ENCODE measurements at places on chromosomes 2 and 18.

DNA sequence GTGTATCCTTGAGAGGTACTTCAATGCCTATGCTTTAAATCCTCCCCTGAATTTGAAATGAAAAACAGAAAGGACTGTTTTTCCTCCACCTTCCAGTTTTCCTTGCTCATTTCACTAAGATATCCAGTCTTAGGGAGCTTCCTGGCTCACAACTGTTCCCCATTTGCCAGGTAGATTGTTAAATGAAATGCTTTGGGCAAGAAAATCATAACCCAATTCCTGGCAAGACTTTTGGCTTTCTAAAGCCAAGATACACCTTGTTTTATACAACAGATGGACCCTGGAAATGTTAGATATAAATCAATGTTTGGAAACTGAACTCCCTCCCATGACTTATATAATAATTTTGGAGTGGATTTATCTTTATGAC lies 3.6 kb upstream of the CHMP3 start:
- no peak for DNase-seq

GRCh38 chr18:2776601-2777000 lies 70.2 kb upstream of the EMILIN2 start:
- DNase-seq = no peak

GRCh38 chr2:48852938-48853337 lies 97.4 kb upstream of the LHCGR start:
- no peak for DNase-seq

GRCh38 chr2:217820904-217821303 lies 181.9 kb downstream of the TNS1 start:
- no peak for DNase-seq

- DNase-seq = no peak
Observed at GRCh38 chr2:4827836-4828235, 864.3 kb upstream of the SOX11 start.

- DNase-seq = no peak
Observed at GRCh38 chr2:72979896-72980295, 62.6 kb downstream of the EMX1 start.

DNA sequence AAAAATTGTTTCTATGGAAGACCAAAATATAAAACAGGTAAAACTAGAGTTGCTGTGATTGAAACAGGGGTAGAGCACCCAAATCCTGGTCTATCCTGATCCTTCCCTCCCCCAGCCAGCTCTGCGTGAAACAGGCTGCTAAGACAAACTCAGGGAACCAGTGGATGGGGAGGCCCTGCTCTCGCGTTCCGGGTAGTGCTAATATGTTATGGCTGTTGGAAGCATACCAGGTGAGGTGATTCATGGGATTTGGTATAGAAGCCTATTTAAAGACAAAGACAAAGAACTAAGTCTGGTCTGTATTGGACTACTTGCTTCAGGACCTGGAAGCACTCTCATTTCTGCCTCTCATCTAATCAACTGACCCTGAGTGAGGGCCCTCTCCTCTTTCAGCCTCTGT lies 63.0 kb upstream of the CCBE1 start:
- DNase-seq = no peak

DNA sequence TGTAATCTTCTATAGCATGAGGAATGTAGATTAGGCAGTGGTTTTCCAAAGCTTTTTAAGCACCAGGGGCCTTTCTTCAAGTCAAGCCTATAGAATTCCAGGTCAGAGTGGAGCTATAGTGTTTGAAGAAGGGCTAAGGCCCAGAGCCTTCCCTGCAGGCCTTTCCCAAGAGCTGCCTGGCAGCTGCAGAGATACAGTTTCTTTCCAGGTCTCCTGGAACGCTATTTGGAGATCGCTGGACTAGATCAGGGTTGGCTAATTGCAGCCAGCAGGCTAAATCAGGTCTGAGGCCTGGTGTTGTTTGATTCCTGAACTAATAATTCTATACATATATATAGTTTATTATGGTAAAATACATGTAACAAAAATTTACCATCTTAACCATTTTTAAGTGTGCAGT lies 319.0 kb upstream of the SPRED2 start:
- DNase-seq = no peak

DNA sequence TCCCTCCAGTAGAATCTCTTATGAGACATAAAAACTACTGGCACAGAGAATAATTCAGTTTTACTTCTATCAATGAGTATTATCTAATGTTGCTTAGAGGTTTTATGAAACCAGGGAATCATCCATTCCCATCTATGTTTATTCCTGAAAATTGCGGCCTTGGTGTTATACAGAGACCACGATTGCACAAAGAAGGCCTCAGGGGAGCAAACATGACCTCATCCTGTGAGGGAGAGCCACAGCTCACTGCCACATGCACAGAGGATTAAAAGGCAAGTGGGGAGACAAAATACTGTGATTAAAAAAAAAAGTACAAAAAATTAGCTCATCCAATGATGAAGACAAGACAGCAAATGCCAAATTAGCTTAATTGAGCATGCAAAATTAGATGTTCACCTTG lies 111.8 kb upstream of the SLC35G4 start:
- no peak for DNase-seq

DNA sequence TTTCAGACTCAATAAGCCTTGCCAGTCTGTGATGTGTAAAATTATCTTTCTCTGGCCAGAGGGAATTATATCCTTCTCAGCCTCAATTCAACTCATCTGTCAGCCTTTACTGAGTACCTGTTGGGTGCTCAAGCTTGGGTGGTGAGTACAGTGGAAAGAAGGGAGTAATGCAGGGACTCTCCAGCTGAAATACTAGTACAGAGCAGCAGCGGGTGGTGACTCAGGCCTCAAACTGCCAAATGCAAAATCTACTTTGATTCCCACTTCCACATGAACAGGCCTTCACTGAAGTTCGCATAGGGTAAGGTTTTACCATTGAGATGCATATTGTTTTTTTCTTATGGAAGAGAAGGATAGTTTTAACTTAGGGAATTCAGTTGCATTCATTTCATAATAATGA lies 326.8 kb downstream of the LRRTM1 start:
- no peak for DNase-seq

DNA sequence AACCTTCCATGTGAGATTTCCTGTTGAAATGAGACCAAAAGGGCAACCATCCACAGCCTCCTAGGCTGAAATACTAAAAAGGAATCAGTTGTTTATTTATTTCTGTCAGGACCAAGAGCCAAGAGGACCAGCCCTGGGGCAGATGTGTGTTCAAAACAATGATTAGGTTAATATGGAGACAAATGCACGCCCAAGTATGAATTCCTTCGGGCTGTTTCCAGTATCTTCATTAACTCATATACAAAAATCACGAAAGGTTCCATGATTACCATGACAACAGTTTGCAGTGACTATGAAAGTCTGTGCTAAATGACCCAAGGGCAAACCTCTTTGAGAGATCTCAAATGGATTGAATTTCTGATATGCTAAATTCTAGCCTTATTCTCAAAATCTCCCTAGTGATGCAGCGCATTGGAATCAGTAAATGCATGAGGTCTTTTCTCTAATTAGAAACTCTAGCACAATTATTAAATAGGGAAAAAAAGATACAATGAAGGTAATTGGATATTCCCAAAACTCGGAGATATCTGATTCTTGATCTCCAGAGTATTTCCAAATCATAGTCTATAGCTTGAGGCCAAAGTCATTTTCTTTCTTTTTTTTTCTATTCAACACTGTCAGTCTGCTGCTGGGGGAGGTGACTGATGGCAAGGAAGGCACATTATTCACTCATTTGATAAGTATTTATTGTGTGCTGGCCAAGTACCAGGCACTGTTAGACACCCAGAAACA lies 35.6 kb downstream of the VIT start:
- no peak for DNase-seq

GRCh38 chr2:133602538-133602937 lies 34.3 kb upstream of the NCKAP5 start:
- no peak for DNase-seq

DNA sequence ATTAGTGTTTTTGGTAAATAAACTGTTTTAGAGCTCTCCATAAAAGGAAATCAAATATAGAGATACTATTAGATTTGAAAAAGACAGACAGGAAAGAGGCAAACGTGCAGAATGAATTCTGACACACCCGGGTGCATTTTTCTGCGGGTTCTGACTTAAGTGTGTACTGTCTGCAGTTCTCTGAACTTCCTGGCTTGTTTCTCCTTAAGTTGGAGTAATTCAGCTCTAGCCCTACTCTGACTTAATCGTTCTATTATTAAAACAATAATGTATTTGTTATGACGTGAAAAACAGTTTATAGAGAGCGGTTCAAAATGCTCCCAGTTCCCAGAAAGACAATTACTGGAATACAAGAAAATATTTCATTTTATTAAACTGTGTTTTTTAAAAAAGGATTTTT lies 305.9 kb downstream of the ARHGAP15 start:
- no peak for DNase-seq

DNA sequence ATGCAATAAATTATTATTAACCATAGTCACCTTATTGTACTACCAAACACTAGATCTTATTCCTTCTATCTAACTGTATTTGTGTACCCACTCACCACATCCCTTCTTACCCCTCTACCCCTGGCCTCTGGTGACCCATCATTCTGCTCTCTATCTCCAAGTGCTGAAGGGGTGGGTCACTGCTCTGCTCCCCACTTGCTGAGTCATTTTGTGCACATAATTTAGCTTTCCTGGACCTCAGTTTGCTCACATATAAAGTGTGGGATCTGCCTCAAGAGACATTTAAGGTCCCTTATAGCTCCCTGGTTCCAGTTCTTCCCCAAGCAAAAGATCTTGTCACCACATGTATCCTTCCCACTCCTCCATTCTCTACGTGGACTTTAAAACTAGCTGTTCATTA lies 169.4 kb downstream of the ZNF385B start:
- DNase-seq = no peak

- DNase-seq = no peak
Observed at GRCh38 chr2:188146888-188147287, 144.8 kb upstream of the GULP1 start.

- DNase-seq = no peak
Observed at GRCh38 chr2:191082321-191082720, 68.3 kb upstream of the STAT1 start.

DNA sequence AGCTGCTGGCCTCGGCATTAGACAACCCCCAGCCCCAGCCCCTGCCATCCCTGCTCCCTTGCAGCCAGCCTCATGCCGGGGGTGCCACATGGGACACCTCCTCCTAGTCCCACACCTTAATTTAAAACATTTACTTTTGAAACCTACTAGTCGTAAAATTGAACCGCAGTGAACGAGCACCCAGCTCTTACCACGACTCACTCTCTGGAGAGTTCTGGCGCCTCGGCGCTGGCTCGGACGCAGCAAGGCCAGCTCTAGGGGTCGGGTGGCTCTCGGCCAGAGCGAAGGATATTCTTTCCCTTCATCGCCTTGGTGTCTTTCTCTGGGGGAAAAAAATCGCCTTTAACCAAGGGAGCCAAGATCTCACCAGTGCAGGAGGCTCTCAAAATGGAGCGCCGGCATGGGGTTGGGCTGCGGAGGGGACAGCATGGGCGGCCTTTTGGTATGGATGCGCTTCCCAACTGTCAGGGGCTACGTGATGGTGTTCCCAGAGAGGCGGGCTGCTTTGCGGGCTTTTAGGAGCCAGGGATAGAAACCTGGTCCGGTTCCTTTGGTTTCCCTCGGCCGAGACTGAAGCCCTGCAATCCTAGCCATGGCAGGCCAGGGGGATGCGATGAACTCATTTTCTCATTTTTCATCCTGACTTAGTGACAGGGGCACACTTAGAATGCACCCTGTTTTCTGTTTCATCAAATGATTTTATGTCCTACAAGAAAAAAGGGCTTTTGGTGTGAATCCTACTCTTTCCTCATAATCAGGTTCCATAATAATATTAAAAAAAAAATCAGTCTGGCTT lies 2.0 kb downstream of the HPCAL1 start:
- DNase-seq = no peak

- no peak for DNase-seq
Observed at GRCh38 chr2:45820048-45820447, 168.6 kb downstream of the PRKCE start.

DNA sequence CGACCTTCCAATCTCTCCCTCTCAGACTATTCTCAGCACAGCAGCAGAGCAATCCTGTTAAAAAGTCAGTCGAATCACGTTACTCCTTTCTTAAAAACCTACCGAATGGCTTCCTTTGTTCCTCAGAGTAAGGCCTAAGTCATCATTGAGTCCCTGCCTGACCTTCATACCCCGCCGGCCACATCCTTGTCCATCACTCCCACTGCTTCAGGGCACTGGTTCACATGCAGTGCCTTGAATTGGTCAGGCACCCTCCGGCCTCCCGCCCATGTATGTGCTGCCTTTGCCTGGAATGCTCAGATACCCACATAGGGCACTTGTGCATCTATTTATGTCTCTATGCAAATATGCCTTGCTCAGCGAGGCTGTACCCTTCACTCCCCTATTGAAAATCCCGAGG lies 206.4 kb downstream of the DLGAP1 start:
- DNase-seq = no peak

DNA sequence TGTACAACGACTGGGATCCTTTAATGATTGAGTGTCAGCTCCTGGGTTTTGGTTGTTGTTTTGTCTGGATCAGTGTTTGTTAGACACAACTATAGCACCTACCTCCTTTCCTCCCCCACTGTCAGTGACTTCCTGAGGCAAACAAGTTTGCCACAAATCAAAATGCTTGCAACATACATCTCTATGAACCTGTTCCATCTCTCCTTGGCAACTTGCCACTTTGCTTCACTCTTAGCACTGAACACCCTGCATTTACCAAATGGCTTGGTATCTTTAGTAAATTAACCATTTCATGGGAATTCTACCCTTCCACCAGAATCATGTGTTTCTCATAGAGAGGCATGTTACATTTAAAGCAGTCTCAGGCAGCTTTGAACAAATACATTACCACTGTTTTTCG lies 301.1 kb upstream of the TANK start:
- no peak for DNase-seq

DNA sequence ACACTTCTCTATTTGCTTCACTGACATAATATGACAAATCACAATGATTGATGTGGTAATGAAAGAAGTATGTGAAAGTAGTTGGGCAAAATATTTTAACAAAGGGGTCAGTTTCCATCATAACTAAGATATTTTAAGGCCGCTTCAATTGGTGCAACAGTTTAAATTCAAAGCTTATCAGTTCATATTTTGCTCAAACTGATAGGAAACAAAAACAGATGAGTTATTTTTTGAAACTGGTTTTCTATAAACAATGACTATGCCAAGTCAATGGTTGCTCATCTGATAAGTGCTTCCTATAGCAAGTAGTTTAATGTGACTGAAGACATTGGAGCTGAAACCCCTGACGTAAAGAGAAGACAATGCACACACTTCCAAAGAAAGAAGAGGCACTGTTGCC lies 1290.7 kb downstream of the SUCLG1 start:
- DNase-seq = no peak

GRCh38 chr2:112050316-112050715 lies 4.8 kb upstream of the TMEM87B start:
- DNase-seq = no peak

- no peak for DNase-seq
Observed at GRCh38 chr2:234812851-234813250, 139.0 kb upstream of the SH3BP4 start.

- DNase-seq = no peak
Observed at GRCh38 chr2:222057347-222058073, 241.3 kb downstream of the PAX3 start.

- DNase-seq = no peak
Observed at GRCh38 chr2:45821558-45822271, 170.2 kb downstream of the PRKCE start.

- DNase-seq = no peak
Observed at GRCh38 chr2:227163485-227163997, 464 bp downstream of the COL4A4 start.

GRCh38 chr18:62878305-62878704 lies 163.0 kb downstream of the PHLPP1 start:
- no peak for DNase-seq

Data from stimulated activated CD8-positive, alpha-beta memory T cell treated with anti-CD3 and anti-CD28 coated beads, Interleukin-15, amount 100 ng/mL, for 4 hours (primary cell).